ENCODE measurements at places on chromosomes 12 and 14.

DNA sequence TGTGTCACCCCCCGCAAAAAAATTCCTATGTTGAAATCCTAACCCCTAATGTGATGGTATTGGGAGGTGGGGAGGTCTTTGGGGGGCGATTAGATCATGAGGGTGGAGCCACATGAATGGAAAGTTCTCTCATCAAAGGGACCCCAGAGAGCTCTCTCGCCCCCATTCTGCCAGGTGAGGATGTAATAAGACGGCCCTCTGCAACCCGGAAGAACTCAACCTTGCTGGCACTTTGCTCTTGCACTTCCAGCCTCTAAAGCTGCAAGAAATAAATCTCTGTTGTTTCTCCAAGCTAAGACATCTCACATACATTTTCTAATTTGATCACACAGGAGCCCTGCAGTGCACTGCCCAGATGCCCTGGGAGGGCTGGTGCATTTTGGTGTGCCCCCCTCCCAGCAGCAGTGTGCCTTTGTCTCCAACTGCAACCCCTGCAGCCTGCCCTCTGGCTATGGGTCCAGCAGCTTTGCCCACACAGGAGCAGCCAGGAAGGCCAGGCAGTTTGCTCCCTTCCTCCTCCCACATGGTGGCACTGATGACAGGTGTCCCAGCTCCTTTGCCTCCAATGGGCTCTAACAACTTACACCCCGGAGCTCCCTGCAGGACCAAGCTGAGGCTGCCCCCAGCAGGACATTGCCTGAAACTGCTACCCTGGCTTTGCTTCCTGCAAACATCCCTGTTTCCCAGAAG is 59.3 kb downstream of the C14orf132 start:
- DNase-seq: peak; percentile 74

- DNase-seq: peak; percentile 88
These were observed 7.4 kb upstream of the GLRX5 start for GRCh38 chr14:95527387-95528002.

GRCh38 chr12:26519462-26519861 is 313.5 kb downstream of the ITPR2 start:
- no peak for DNase-seq

GRCh38 chr12:19643635-19644034 is 204.3 kb downstream of the AEBP2 start:
- peak; percentile 67 for DNase-seq

GRCh38 chr12:6062757-6063735 is 61.4 kb downstream of the VWF start:
- DNase-seq: peak; percentile 44

DNA sequence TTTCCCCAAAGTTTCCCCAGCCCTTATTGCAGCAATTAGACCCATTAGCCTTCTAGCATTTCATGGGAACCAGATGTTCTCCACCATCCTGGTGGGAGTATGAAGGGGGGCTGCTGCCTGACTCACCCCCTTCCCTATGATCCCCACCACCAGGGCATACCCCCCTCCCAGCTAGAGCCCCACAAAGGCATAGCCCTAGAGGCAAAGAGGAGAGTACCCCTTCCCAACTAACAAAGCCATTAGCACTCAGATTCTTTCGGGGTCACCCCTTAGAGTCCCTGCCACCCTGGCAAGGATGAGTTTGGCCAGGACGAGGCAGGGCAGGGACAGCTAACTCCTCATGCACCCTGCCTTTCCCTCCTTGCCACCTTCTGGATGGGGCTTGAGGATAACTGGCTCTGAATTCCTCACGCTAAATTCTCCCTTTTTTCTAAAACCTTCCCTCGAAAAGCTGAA is 9.2 kb downstream of the RARG start:
- DNase-seq: no peak

DNA sequence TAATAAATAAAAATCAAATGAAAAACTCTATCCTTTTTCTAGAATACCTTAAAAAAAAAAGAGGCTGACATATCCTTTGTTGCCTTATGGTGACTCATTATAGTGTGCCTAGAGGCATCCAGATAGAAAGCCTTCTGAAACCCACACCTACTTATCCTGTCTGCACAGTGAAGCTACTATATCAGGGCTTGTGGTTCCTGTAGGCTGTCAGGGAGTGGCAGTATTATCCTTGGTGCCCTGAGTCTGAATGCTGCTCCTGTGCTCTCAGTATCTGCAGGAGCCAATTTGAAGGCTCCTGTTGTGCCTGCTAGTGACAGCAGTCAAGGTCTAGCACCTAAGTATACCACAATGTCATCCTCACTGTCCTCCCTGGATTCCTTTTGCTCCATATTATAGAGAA is 168.4 kb upstream of the AVPR1A start:
- no peak for DNase-seq

DNA sequence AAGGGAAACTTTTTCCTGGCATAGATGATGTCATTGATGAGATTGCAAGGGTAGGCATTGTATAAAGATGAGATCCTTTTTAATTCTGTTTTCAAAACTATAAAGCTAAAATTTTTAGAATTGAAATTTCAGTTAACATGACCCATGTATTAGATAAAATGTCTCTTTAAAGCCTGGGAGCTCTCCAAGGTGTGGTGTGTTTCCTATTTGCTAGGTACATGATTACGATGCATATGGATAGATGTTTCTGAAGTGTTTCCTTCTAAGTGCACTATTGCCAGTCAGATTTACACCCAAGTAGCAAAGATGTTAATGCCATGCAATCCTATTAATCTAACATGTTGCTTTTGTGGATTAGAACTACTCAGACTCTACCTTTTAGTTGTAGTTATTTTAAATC is 834.7 kb downstream of the DIO2 start:
- no peak for DNase-seq

GRCh38 chr12:63021116-63021515 is 86.2 kb upstream of the PPM1H start:
- no peak for DNase-seq

DNA sequence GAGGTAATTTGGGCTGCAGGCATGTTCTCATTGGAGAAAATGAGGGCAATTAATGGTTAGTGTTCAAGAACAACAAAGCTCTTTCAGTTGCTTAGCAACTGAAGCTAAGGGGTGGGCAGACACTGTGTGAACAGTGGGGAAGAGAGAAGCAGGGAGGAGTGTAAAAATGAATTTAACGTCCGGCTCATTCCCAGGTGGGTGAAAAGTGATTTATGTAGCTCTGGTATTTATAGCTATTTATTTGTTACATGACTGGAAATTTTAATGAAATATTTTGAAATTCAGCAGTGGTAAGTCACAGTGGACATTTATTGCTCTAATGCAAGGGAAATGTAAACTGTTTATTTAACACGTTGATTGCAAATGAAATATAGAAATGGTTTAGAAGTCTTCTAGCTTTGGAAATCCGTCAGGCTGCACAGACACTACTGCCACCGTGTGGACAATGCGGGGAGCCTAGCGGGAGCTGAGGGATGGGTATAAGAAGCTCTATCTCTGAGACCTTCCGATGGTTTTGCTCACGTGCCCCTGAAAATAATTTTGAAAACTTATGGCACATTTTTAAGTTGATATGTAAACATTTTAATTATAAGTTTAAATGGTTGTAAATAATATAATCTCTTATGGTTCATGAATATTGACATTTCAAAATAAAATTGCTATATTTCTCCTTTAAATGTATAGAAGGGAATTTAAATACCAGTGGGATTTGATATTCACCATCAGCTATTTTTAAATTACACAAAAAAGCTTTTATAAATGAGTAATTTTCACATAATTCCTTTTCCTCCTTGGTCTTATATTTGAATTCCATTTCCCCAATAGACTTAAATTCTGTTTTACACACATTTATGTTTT is 54.4 kb downstream of the E2F7 start:
- DNase-seq: peak; percentile 75

- DNase-seq: peak; percentile 88
These were observed 4.0 kb downstream of the ATG101 start for GRCh38 chr12:52073531-52074381.

DNA sequence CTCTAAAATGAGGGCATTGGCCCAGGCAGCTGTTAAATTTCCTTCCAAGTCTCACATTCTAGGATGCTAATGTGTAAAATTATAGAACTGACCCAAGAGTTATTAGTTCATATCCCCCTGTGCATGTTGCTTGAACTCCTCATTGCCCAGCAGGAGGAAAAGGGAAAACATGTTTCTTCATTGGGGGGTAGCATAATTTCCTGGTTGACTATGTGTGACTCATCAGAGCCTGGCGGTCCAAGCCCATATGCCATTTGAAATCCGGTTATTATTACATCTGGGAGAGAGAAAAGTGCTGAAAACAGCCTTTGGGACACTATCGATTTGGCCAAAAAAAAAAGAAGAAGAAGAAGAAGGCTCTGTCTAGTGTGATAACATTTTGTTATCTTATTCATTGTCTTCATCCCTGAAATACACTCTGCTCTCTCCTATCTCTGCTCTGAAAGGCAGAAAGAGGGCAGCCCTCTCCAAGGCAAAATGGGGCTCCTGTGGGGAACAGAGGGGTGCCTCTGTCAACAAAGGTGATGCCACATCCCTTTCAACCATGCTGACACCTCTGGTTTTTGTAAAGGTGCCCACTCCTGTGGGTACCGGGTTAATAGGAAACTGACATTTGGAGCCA is 114.2 kb downstream of the DAD1 start:
- DNase-seq: peak; percentile 47

DNA sequence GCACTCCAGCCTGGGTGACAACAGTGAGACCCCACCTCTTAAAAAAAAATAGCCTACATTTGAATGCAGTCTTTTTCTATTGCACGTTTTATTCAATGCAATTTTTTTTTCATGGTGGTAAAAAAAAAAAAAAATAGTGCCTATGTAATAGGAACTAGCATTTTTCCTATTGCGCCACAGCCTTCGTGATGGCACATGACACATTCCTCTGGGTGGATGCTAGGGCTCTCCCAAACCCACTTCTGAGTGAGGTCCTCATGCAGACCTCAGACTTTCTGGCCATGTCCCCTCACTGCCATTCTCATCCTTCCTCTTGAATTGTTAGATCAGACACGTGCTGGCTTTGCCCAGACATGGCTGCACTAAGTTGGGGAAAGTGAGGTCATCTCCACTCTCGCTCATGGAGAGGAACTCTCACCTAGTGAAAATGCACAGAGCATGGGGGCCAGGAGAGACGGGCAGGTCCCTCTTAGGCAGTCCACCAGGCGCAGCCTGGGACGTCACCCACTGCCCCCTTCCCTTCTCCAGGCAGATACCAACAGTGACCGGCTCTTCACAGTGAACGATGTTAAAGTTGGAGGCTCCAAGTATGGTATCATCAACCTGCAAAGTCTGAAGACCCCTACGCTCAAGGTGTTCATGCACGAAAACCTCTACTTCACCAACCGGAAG is 19.2 kb downstream of the DCAF4 start:
- no peak for DNase-seq

DNA sequence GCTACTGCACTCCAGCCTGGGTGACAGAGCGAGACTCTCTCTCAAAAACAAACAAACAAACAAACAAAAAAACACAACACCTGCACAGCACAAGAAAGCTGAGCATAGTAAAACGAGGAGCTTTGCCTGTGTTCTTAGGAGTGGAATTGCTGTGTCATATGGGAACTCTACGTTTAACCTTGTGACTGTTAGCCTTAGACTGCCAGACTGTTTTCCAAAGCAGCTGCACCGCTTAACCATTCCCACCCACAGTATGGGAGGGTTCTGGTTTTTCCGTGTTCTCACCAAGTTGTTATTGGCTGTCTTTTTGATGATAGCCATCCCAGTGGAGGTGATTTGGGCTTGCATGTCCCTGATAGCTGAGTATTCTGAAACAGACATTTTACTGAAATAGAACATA is 9.2 kb downstream of the WNT5B start:
- no peak for DNase-seq

GRCh38 chr12:52525661-52526499 is 5.7 kb upstream of the KRT5 start:
- no peak for DNase-seq

DNA sequence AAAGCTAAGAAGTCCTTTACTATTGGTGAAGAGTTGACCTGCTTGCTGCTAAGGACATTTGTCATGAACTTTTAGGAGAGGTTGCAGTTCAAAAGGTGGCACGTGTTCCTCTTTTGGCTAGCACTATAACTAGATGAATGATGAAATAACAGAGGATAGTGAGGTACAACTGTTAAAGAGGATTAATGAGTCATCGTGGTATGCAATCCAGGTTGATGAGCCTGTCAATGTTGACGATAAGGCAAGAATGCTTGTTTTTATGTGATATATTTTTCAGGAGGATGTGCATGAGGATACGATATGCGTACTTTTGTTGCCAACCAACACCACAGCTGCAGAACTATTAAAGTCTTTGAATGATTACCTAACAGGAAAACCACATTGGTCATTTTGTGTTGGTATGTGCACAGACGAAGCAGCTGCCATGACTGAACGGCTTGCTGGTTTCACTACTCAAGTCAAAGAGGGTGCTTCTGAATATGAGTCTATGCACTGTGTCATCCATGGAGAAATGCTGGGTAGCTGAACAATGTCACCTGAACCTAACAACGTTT is 10.6 kb downstream of the CEP128 start:
- DNase-seq: peak; percentile 89

DNA sequence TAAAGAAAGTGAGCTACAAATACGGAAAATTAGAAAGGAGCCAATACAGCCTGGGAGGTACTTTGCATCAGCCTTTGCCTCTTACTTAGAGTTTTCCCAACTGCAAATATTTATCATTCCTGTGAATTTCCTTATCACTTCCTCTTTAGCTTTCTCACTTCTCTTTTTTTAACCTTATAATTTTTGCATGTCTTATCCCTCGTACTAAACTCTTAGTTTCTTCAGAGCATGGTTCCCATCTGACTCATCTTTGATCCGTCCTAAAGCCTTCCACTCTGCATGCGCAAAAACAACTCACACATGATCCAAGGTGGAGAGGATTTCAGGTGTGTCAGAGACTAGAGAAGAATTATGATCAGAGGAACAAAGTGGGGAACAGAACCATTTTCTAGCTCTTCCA is 9.6 kb upstream of the SNAPC1 start:
- DNase-seq: no peak

DNA sequence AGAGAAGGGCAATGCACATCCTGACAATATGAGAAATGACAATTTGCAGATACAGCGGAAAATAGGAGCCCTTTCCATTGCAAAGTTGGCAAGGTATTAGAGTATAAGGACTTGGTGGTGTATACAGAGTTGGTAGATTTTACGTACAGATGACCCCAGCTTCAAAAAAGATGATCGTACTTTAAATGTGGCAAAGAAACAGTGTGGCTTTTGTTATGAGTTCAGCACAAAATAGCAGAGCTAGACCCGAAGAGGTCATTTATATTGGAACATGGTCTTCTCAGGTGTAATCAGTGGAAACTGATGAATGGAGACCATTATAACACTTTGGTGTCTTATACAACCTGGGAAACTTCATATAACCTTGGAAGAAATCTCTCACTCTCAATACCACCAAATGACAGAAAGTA is 2.3 kb downstream of the CLEC2B start:
- no peak for DNase-seq

DNA sequence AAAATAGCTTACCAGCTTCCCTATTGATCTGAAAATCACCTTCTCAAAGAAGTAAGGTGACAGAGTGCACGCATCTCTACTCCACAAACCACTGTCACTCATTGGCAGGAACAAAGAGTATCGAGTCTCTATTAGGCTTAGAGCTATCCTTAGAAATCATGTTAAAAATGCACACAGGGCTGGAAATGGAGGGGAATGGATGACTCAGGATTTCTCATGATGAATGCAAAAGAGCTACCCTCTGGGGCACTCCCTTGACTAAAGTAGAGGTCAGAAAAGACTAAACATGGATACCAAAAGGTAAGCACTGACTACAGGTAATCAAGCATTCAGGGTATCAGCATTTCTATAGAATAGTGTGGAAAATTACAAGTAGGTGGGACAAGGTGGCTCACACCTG is 96.1 kb upstream of the ANO4 start:
- no peak for DNase-seq
